ENCODE measurements at places on chromosomes 1 and 21. TPM values are rescaled to one million over a fixed set of nuclear protein-coding genes. Genes with fewer than 3 reads are reported as not detected.
A peak's percentile ranks its signal among the peaks of the same experiment; 100 is the strongest.

- no peak for DNase-seq
These were observed 18.6 kb upstream of the C1orf105 start for GRCh38 chr1:172401892-172402291.

- DNase-seq: no peak
These were observed 43.0 kb downstream of the TMEM53 start for GRCh38 chr1:44631333-44631646.

GRCh38 chr1:89761901-89762300 lies 58.9 kb upstream of the LRRC8D start:
- DNase-seq: no peak

DNA sequence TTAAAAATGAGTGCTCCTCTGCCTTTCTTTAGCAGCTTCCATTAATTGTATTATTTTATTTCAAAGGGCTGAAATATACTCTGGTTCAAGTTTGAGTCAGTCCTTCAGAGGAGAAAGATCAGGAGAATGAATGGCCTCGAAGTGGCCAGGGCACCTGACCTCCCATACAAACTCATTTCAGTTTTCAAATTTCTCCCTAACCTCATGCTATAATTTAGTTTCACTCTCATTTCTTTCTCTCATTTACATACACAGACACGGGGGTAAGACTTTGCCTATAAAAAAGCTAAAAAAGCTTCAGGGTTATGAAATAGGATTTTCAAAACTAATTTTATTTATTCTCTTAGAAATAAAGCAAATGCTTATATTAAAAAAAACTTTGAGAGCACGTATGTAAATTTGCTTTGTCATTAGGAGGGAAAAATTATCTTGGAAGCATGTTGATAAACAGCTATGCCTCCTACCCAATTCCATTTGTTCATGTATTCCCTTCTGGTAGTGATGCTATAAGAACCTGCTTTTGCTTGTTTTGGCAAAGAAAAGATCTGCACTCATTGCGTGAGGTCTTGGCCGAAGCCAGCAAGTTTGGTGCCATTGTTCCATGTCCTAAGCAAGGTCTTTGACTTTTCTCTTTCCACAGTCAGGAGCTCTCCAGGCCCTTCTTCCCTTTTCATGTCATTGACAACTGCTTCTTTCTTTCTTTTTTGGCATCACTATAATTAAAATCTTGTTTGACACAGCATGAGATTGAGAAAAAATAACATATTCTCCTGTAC lies 80.4 kb upstream of the LRRC53 start:
- no peak for DNase-seq

DNA sequence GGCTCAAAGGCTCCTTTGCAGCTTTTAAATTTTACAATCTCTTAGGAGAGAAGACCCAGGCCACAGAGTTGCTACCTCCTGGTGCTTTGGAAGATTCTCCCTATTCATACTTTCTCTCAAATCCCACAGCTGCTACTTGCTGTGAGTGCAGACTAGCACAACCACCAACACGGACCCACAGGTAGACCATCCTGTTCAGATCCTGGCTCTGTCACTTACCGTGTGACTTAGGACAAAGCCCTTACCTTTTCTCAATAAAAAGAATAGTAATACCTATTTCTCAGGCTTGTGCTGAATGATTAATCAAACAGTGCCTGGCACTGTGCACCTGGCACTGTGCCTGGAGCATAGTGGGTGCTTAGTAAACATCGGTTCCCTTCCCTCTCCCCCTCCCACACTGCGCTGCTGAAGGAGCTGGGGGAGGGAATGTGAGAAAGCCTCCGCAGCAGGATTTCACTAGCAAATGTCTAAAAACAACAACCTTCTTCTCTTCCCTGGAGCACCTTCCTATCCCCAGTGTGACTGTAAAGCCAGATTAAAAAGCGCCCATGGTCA lies 81.7 kb downstream of the PGM1 start:
- no peak for DNase-seq

DNA sequence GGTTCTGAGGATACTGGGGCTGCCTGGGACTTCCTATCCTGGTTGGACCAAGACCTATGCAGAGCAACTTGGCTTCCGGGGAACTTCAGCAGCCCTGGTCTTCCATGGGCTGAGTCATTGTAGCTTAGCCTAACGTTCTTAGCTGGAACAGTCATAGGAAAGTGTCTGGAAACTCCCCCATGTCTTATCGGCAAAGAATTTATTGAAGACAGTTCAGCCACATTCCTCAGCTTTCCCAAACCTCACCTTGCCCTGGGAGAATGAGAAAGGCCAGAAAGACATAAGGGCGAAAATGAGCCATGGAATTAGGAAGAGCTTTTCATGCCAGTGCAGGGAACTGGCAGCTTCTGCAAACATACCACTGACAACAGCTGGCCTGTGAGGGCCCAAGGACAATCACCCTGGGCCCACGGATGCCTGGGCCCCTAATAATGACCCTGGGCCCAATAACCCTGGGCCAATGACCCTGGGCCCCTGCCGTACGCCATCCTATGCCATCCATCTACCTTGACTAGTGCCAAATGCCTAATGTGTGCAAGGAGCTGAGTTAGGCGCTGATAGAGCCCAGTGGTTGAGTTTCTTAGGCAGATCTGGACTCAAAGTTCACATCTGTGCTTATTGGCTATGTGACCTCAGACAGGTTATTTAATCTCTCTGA lies 114.4 kb upstream of the GADD45A start:
- DNase-seq: no peak

DNA sequence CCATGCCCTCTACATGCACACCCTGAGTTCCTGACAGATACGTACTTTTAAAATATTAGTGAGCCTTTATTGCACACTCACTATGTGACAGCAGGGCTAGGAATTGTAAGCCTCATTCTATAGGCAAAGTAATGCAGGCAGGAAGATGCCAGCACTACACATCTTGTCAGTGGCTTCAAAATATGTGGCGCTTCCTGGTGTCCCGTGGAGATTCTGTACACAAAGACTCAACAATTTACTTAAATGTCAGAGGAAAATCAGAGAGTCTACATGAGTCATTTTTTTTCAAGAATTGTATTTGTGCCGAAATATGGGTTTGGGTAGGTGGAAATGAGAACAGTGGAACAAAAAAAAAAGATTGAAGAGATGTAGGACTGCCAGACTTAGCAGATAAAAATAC lies 27.6 kb downstream of the RNASEL start:
- DNase-seq: no peak

- DNase-seq: no peak
These were observed 9.1 kb upstream of the TRABD2B start for GRCh38 chr1:48006264-48006663.

- DNase-seq: no peak
These were observed at the start of gene TRAF3IP3 for GRCh38 chr1:209755926-209756614. Gene TRAF3IP3 (plus strand): TSS chr1:209756053. CDS start chr1:209760040, 3,987 bp downstream.

DNA sequence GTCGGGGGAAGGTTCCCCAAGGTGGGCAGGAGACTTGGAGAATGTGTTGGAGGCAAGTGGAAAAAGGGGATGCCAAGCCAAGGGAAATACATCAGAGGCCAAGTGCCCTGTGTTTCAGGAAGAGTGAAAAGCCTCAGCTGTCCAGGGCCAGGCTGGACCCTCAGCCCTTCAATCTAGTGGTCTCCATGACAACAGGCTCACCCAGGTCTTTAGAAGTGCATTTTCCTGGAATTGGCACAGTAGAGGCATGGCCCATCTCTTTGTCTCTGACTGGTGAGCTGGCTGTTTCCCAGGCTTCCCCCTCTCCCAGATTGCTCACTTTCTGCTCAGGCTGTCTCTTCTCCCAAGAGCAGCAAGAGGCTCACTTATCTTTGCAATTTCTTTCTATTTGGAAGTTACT lies 10.4 kb upstream of the RHBG start:
- no peak for DNase-seq

DNA sequence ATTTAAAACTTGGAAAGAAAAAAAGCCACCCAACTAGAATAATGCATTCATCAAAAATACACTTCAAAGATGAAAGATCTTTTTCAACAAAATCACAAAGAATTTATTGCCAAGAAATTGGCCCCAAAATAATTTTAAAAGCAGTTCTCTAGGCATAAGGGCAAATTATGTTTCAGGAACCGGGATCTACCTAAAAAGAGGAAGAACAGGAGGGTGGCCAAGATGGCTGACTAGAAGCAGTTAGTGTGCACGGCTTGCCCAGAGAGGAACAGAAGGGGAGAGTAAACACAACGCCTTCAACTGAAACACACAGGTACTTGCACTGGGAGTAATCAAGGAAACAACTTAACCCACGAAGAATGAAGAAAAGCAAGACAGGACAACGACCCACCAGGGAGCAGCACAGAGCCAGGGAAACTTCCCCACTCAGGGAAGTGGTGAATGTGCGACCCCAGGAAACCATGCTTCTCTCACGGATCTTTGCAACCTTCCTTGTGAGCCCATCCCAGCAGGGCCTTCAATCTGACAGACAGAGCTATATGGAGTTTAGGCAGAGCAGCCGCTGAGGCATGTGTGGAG lies 46.1 kb downstream of the ACKR1 start:
- no peak for DNase-seq

DNA sequence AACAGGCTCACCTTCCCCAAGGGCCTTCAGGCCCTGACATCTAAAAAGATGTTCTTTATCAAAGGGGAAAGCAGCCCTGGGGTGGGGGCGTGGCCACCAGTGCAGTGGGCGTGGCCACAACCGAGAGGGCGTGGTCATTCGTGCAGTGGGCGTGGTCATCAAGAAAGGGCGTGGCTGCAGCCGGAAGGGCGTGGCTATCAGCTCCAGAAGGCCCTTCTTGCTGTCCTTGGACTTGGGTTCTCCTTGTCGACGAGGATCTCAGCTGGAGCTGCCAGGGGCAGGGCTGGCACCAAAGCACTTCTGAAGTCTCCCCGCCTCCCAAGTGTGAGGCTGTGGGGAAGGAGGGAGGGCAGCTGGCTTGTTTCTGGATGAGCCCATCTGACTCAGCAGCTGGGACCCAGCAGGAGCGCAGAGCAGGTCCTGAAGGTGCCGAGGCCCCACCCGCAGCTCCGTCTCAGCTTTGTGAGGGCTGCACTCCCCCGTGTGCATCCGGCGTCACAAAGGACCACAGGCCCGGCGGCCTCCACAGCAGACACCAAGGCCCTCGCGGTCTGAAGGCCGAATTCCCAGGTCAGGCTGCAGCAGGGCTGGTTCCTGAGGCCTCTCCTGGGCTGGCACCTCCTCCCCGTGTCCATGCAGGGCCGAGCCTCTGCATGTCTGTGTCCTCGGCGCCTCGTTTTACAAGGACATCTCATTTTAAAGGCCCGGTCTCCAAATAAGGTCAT lies 12.8 kb downstream of the PDE9A start:
- DNase-seq: no peak

- no peak for DNase-seq
These were observed 5.0 kb downstream of the PCNX2 start for GRCh38 chr1:233290396-233291034.

GRCh38 chr1:37797750-37798345 lies 4.2 kb downstream of the MANEAL start:
- no peak for DNase-seq

GRCh38 chr1:177164380-177165068 lies at the start of gene ASTN1:
Gene ASTN1 (minus strand): TSS chr1:177164712. CDS start chr1:177164676, 36 bp downstream.
- no peak for DNase-seq

DNA sequence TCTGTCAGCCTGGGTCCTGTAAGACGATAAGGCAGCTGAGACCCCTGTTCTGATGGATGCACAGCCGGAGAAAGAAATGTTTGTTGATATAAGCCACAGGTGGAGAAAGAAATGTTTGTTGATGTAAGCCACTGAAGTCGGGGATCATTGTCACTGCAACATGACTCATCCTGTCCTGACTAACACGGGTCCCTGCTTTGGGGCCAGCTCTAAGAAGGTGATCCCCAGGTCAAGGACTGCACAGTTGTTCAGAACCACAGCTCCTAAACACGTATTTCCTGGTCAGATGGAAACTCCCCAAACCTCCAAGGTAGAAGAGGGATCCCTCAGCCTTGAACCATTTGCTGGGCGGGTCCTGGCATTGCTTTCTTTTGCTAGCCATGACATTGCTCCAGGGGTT lies 86.4 kb upstream of the IGSF21 start:
- no peak for DNase-seq

GRCh38 chr1:221704306-221704705 lies 37.6 kb downstream of the DUSP10 start:
- no peak for DNase-seq

- DNase-seq: no peak
These were observed 542.0 kb downstream of the NUF2 start for GRCh38 chr1:163863731-163864130.

DNA sequence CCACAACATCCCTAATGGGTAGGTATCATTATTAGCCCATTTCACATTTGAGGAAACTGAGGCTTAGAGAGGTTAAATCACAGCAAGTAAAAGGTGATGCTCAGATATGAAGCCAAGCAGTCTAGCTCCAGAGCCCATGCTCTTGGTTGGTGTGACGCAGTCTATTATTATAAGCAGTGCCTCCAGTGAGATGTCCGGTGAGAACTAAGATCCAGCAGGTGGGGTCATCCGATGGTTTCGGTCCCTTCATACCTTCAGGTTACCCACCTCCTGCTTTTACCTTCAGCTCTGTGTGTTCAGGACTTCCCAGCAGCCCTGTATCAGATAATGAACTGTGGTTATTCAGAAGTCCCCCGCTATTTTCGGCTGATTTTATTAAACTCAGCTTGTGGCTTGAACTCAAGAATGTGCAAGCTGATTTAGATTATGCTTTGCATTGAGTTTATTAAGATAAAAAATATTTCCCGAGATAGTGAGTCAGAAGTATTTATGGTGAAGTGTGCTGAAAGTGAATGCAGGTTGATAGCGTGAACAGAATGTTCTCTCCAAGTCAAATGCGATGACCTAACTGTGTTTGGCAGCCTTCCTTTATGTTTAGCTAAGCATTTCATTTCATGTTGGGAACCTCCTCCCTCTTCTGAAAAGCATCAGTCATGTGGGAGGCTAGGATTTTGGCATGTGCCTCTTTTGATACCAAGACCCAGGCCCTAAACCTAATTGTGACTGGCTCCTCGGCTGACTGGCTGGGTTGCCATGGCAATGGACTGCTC lies 160.9 kb upstream of the UBE2U start:
- DNase-seq: peak; percentile 88

DNA sequence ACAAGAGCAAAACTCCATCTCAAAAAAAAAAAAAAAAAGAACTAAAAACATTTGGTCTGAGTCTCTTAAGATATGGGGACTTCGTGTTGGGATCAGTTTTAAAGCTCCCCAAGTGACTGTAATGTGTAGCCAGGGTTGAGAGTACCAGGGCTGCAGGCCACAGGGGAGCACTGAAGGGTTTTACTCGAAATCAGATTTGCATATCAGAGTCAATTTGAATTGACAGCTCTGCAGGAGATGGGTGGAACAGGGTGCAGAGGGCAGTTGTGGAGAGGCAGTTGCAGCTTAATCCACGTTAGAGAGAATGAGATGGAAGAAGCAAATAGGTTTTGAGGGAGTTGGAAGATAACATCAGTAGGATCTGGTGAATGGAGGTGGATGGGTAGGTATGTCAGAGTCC lies 20.6 kb upstream of the ELOA start:
- no peak for DNase-seq

Gene GPR37L1
- total RNA-seq: not detected

Gene C2CD2
- 33.9 TPM for total RNA-seq

Gene NTMT2
- not detected for total RNA-seq

Gene RNF223
- not detected for total RNA-seq

Gene IL6R
- 12.7 TPM for total RNA-seq

Gene TNFRSF18
- total RNA-seq: 0.26 TPM

Gene OR2T35
- total RNA-seq: not detected

Gene DCST1
- total RNA-seq: not detected

Gene TINAGL1
- 273 TPM for total RNA-seq

Gene SNX7
- total RNA-seq: 24.5 TPM

Gene LYSMD1
- total RNA-seq: 3.2 TPM

Gene BEND5
- total RNA-seq: 2.3 TPM

Gene PBXIP1
- 101 TPM for total RNA-seq

Gene C1orf21
- 18.0 TPM for total RNA-seq

Gene C8A
- total RNA-seq: not detected

Gene KIF1B
- 23.0 TPM for total RNA-seq
